Naive thymus-derived CD8-positive, alpha-beta T cell (primary cell): ENCODE measurements at places on chromosomes 2 and 18. TPM values are rescaled to one million over a fixed set of nuclear protein-coding genes. Genes with fewer than 3 reads are reported as not detected.

TEX44 gene
- not detected for total RNA-seq

OR6B2 gene
- not detected for total RNA-seq

HTR2B gene
- not detected for total RNA-seq

GRCh38 chr18:67151366-67151765 lies 365.2 kb downstream of the DSEL start:
- H3K27ac ChIP-seq, result no peak overlapping the region
- H3K36me3 ChIP-seq, result no peaks in the 10 kb centered on the region
- H3K27me3 ChIP-seq, result peaks cover 2% of the 10 kb centered on the region
- no peak for DNase-seq
- H3K4me1 ChIP-seq, result no peaks in the 10 kb centered on the region

DNA sequence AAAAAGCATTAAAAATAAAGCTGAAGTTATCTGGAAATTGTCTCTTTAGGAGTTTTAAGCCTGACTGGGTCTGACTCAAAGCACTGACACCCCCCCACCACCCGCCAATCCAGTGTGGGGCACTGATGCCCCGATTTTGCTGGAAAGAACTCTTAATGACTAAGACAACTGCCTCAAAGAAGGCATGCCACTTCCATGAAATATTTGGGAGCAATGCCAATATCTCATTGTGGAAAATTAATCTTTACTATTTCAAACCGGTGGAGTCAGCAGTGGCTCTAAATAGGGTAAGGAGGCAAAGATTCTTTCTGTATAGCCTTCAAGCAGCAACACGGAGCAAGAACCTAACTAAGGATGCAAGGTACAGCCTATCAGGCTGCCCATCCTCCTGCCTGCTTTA lies 4.5 kb downstream of the FKBP7 start:
- peaks cover 9% of the 10 kb centered on the region for H3K4me1 ChIP-seq
- DNase-seq, result no peak
- H3K36me3 ChIP-seq, result peaks cover 1% of the 10 kb centered on the region
- H3K27ac ChIP-seq, result no peak overlapping the region
- H3K27me3 ChIP-seq, result no peaks in the 10 kb centered on the region

DNA sequence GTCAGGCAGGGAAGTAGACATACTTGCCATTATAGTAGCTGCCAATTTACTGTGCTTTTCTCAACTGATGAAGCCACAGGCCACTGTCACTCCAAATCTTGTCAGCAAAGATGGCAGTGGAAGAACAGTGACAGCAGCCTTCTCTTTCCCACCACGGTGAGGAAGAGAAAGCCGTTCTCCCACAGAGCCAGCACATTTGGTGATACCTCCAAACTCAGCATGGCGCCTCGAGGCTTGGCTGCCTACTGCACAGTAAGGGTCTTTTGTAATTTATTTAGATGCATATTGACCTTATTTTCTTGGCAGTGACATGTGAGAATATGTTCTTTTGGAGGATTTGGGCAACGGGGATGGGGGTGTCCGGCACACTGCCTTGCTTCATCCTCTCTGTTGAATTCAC lies 117.2 kb upstream of the CDH20 start:
- no peaks in the 10 kb centered on the region for H3K27me3 ChIP-seq
- H3K4me1 ChIP-seq, result no peaks in the 10 kb centered on the region
- H3K27ac ChIP-seq, result no peak overlapping the region
- no peaks in the 10 kb centered on the region for H3K36me3 ChIP-seq
- no peak overlapping the region for H3K4me3 ChIP-seq

DNA sequence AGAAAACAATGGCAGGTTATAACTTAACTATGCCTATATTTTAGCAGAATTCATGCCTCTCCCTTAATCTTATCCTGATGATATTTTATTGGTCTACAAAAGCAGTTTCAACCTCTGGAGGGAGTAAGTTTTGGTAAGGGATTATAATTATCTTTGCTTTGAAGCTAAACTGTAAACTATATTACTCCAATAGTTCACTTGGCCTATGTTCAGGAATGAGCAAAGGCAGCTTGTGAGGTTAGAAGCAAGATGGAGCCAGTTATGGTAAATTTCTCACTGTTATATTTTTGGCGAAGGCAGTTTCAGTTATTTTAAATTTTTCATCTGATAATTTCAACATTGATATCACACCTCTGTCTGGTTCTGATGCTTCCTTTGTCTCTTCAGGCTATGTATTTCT lies 192.5 kb upstream of the RGPD4 start:
- H3K36me3 ChIP-seq, result peaks cover 5% of the 10 kb centered on the region
- no peak overlapping the region for H3K4me3 ChIP-seq
- no peaks in the 10 kb centered on the region for H3K27me3 ChIP-seq
- no peaks in the 10 kb centered on the region for H3K4me1 ChIP-seq

DNA sequence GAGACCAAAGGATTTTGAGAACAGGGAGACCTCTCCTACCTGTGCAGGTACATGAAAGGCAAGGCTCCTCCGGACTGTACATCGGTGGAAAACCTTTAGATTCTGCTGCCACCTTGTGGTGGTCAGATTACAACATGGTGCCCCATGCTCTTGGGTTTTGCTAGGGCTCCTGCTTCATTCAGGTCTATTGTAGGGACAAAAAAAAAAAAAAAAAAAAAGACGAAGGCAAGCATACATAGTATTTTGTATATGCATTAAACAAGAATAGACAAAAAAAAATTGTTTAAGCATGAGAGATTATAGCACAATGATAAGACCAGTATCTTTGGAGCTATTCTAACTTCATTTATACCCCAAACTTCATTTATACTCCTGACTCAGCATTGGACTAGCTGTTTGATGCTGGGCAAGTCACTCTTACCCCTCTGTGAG lies 27.4 kb upstream of the SPR start:
- no peak overlapping the region for H3K27ac ChIP-seq
- peaks cover 5% of the 10 kb centered on the region for H3K4me1 ChIP-seq
- H3K36me3 ChIP-seq, result no peaks in the 10 kb centered on the region
- peaks cover 63% of the 10 kb centered on the region for H3K27me3 ChIP-seq
- H3K4me3 ChIP-seq, result no peak overlapping the region
- peak; percentile 37 for DNase-seq

DNA sequence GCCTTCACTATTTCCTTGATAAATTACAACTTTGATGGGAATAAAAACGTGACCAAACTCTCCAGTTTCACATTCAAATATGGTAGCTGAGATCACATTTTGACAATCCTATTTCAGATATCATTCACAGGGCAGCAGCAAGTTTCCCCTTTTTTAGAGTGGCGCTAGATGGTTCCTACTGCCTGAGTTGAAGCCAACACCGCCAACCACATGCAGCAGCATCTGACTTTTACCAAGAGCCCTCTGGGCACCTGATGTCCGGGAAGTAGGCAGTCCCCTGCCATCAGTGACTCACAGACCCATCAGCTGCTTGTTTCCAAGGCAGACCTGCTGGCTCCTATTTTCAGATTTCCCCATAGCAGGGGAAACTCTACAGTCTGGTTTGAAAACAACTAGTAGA lies 4.0 kb upstream of the MREG start:
- H3K27ac ChIP-seq, result no peak overlapping the region
- no peak overlapping the region for H3K4me3 ChIP-seq
- no peaks in the 10 kb centered on the region for H3K36me3 ChIP-seq
- H3K27me3 ChIP-seq, result no peaks in the 10 kb centered on the region
- peaks cover 42% of the 10 kb centered on the region for H3K4me1 ChIP-seq

- no peak for DNase-seq
- no peaks in the 10 kb centered on the region for H3K36me3 ChIP-seq
- H3K4me1 ChIP-seq, result no peaks in the 10 kb centered on the region
- H3K27ac ChIP-seq, result no peak overlapping the region
- peaks cover 12% of the 10 kb centered on the region for H3K27me3 ChIP-seq
These were observed 66.2 kb downstream of the MAIP1 start for GRCh38 chr2:200021449-200022114.

DNA sequence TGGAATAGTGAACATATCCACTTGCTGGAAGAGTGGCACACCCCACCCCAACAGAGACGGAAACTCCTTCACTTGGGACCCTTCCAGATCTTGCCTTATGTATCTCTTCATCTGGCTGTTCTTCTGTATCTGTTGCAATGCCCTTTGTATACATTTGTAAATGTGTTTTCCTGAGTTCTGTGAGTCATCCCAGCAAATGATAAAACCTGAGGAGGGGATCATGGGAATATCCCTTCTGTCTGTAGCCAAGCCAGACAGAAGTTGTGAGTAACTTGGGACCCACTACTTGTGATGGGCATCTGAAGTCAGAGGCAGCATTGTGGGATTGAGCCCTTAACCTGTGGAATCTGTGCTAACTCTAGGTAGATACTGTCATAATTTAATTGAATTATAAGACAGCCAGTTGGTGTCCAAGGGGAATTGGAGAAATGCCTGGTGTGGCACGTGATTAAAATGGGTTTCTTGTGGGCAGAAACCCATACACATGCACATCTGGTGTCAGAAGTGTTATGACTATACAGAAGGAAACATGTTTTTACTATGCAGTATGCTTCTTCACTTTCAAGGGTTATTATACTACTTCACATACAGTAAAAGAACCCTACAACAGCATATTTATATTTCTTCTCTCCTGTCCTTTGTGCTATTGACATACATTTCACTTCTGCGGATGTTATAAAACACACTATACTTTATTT lies 32.3 kb upstream of the TMEM247 start:
- no peak overlapping the region for H3K4me3 ChIP-seq
- H3K27me3 ChIP-seq, result peaks cover 1% of the 10 kb centered on the region
- no peak for DNase-seq
- H3K36me3 ChIP-seq, result peaks cover 15% of the 10 kb centered on the region

GRCh38 chr2:14261771-14262170 lies 370.7 kb upstream of the LRATD1 start:
- DNase-seq, result no peak
- no peak overlapping the region for H3K4me3 ChIP-seq
- no peak overlapping the region for H3K27ac ChIP-seq
- no peaks in the 10 kb centered on the region for H3K27me3 ChIP-seq

DNA sequence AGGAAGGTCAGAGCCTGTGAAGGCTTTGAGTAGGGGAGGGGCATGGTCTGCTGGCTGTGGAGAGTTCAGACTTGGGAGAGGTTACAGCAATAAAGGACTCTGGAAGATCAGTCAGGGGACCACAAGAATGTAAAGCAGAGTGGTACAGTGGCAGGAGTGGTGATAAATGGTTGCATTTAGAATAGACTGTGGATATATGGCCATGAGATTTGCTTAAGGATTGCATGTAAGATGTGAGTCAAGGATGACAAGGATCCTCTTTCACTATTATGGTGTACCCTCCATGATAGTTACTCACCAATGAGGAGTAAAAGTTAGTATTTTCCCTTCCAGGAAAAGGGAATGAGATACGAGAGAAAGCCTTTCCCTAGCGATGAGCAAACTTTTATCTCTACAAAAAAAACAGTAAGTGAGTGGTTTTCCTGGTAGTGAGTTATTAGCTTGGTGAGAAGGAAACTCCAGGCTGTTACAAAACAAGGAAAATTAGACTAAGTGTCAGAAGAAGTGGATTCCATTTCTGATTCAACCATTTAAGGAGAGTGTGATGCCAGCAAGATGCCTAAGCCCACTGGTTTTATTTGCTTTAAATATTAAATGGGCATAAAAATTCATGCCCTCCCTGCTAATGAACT lies 818.0 kb upstream of the ACVR2A start:
- DNase-seq, result no peak
- H3K27me3 ChIP-seq, result peaks cover 3% of the 10 kb centered on the region
- H3K36me3 ChIP-seq, result peaks cover 6% of the 10 kb centered on the region
- no peak overlapping the region for H3K27ac ChIP-seq

DNA sequence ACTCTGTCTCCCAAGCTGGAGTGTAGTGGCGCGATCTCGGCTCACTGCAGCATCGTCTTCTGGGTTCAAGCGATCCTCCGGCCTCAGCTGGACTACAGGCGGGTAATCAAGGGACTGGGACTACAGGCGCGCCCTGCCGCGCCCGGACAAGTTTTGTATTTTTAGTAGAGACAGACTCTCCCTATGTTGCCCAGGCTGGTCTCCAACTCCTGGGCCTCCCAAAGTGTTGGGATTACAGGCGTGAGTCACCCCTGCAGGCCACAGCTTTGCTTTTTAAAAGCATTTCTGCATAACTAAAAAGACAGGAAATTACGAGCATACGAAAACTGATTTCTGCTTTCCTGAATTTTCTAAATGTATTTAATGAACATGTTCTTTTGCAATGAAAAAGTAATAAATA lies 916 bp upstream of the OSBPL1A start:
- H3K4me1 ChIP-seq, result peaks cover 17% of the 10 kb centered on the region
- no peak overlapping the region for H3K4me3 ChIP-seq
- no peaks in the 10 kb centered on the region for H3K36me3 ChIP-seq
- H3K27ac ChIP-seq, result no peak overlapping the region
- no peak for DNase-seq

GRCh38 chr2:86358957-86359356 lies 21.5 kb upstream of the REEP1 start:
- no peak overlapping the region for H3K4me3 ChIP-seq
- H3K27ac ChIP-seq, result no peak overlapping the region
- no peaks in the 10 kb centered on the region for H3K4me1 ChIP-seq

DNA sequence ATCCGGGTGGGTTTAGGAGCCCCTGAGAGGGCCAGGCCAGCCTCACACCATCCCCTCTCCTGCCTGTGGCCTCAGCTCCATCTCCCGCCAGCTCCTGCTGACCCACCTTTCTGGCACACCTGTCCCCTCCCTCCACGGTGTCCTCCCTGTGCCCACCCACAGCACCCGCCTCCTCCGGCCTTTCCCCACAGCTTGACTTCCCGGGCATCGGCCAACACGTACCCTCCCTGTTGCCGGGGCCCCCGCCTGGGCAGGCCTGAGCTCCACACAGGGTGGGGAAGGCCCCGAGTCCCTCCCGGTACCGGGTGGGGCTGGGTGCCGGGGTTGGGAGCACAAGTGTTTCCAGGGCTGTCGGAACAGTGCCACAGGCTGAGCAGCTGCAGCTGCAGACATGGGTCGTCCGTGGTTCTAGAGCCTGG lies 6.5 kb downstream of the GPC1 start:
- peaks cover 2% of the 10 kb centered on the region for H3K4me1 ChIP-seq
- no peaks in the 10 kb centered on the region for H3K36me3 ChIP-seq
- H3K27ac ChIP-seq, result no peak overlapping the region
- no peak overlapping the region for H3K4me3 ChIP-seq

DNA sequence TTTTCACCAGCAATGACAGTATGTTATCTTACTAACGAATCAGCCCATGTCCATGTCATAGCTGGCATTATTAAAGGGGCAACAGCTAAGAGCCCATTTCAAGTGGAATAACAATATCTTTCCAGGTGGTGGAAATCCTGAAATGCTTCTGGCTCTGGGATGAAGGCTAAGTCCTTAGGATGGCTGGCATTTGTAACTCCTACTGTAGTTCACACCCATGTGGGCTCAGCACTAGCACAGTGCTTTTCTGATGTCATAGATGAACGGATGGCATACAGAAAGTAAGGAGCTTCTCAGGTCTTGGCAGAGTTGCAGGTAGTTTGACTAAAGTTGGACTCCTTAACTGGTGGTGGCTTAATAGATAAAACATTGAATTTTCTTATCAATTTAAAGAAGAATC lies 10.0 kb downstream of the TMEM200C start:
- no peak overlapping the region for H3K27ac ChIP-seq
- H3K27me3 ChIP-seq, result peaks cover 46% of the 10 kb centered on the region
- no peaks in the 10 kb centered on the region for H3K4me1 ChIP-seq

GRCh38 chr2:68750592-68751396 lies 16.2 kb downstream of the ARHGAP25 start:
- H3K4me3 ChIP-seq, result peak overlapping the region; percentile 28
- H3K4me1 ChIP-seq, result peaks cover 52% of the 10 kb centered on the region
- H3K27me3 ChIP-seq, result no peaks in the 10 kb centered on the region
- DNase-seq, result no peak

GRCh38 chr2:102514061-102514785 lies 41.2 kb downstream of the SLC9A4 start:
- no peaks in the 10 kb centered on the region for H3K4me1 ChIP-seq
- H3K36me3 ChIP-seq, result no peaks in the 10 kb centered on the region
- no peak overlapping the region for H3K4me3 ChIP-seq
